ENCODE measurements at places on chromosomes 3 and 15.
A peak's percentile ranks its signal among the peaks of the same experiment; 100 is the strongest.

GRCh38 chr15:74865316-74865715, 7.8 kb downstream of the SCAMP2 start:
- DNase-seq: no peak

GRCh38 chr15:23736033-23736673, 49.0 kb upstream of the NDN start:
- no peak for DNase-seq

DNA sequence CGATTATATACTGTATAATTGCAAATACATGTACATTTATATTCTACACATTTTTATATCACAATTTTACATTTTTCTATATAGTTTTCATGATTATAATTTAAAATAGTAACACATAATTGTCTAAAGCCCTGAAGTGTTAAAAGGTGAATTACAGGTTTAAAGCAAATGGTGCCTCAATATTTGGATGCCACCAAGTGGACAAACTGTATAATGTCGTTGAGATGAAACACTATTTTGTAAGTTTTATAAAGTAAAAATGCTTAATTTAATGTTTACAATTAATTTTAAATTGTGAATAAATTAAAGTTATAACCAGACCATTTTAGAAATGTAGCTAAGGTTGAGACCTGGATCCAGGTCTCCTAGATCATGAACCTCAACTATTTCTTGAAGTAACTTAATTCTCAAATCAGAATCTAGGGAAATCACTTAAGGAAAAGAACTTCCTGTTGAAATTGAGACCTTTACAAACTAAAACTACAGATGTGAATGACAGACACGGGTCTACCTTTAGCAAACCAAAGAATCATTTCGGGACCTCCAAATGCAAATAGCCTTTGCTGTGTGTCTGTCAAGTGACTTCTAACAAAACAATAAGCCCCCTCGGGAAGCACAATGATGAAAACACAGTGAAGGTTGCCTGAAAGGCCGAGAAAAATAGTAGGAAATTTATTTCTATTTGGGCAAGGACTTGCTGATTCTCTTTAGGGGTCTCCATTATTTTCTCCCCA, 37.8 kb downstream of the EHHADH start:
- DNase-seq: no peak

DNA sequence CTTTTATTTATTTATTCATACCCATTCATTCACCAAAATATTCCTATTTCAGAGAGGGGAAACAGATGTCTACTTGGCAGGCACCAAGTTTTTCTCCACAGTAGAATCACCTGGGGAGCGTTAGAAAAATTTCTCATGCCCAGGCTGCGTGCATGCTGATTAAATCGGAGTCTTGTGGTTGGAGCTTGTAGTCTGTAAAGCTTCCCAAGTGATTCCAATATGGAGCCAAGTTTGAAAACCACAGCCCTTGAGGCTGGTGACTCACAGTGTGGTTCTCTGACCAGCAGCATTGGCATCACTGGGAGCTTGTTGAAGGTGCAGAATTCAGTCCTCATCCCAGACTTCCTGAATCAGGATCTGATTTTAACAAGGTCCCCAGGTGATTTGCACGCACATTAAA, 49.7 kb downstream of the PDHB start:
- no peak for DNase-seq

DNA sequence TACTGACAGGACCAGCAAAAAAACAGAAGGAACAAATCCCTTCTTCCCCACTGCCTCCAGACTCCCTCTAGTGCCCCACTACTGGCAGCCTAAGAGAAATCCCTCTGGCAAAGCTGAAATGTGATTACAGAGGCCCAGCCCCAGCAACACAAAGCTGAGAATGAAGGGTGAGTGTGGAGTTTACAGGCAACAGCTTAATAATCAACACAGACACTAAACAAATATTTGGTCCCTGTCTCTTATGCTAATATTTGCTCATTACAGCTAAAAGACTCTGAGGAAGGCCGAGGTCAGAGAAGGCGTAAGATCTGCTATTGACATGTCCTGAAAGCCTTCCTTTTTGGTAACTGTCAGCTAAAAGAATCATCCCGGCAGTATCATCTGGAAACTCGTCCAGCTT, 308.5 kb upstream of the RASGRP1 start:
- no peak for DNase-seq

DNA sequence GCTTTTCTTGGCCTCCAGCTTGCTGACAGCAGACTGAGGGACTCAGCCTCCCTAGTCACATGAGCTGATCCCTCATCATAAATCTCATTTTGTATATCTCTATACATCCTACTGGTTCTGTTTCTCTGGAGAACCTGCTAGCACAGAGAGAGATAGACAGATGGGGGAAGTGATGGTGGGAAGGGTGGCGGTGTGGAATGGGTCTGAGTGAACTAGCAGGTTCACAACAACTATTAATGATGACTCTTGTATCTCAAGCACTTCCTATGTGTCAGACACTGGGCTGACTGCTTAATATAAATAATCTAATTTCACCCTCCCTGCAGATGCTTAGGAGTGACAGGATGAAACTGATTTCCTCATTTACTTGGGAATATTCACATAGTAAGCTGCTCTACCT, 106.9 kb upstream of the TLE3 start:
- no peak for DNase-seq

- DNase-seq: no peak
Observed at GRCh38 chr15:56598991-56599390, 134.1 kb upstream of the MNS1 start.

- DNase-seq: no peak
Observed at GRCh38 chr3:179449636-179450035, 1.6 kb downstream of the GNB4 start.

DNA sequence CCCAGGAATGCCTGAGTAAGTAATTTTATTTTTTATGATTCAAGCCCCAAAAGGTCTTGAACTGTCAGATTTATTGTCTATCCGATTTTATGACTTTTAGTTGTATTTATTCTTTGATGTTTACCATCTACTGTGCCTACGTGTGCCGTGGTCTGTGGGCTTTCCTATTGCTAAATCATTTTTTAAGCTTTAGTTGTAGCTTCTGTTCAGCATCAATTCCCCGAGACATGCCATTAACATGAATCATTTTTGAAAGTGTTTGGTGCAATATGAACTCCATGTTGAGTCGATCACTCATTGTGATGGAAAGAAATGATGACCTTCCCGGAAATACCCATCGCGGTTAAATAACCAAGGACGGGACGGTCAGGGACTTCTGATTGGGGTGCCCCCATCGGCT, 268.7 kb upstream of the THRB start:
- no peak for DNase-seq

GRCh38 chr3:88690287-88690686, 417.1 kb upstream of the EPHA3 start:
- no peak for DNase-seq

- no peak for DNase-seq
Observed at GRCh38 chr3:18223974-18224373, 201.2 kb downstream of the SATB1 start.

GRCh38 chr3:153972862-153973261, 148.3 kb upstream of the ARHGEF26 start:
- DNase-seq: no peak

- DNase-seq: peak; percentile 22
Observed at GRCh38 chr3:191774485-191774884, 313.5 kb downstream of the PYDC2 start.

DNA sequence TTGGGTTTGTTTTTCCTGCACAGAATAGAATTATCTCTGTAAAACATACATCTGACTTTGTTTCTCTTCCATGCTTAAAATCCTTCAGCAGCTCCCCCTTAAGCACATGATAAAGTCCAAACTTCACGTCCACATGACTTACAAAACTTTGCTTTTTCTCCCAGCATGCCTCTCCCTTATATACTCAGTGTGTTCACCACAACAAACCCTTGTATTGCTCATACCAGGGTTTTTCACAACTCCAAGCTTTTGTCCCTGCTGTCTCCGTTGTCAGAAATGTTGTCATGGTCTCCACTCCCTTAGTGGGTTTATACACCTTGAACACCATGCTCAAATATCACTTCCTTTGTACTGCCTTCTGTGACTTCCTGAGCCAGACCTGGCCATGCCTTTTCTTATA, 91.1 kb upstream of the MITF start:
- DNase-seq: no peak

DNA sequence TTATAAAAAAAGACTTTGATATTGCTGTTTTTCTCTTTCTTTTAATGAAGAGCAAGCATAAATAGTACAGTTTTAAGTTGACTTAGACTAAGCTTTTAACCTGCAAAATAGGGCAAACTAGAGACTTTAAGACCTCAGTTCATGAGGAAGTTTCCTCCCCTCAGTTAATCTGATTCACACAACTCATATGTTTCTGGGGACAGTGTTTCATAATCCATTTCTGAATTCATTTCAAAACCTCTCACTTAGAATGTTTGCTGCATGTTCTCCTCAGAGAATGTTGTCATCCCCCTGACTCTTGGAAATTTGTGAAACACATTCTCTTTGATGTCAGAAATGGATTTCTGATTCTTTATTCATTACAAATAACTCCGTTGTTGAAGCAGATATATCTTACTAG, 79.3 kb upstream of the SKOR1 start:
- DNase-seq: no peak

- no peak for DNase-seq
Observed at GRCh38 chr3:128036119-128036518, 16.1 kb upstream of the SEC61A1 start.

DNA sequence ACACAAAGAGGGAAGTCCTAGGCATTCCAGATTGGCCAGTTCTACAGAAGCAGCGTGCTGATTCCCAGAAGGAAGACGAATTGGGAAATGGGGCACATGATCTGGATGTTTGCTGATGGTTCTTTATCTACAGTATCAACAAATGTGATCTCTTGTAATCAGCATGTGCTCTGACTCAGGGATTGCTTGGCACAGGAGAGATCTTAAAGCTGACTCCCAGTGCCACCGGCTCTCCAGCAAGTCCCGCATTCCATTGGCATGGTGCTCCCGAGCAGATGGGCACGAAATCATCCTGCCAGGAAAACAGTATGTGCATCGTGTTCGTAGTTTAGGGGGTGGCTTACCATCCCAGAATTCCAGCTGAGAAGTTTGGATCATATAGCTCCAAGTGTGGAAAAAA, 259.9 kb upstream of the NR2F2 start:
- DNase-seq: no peak

DNA sequence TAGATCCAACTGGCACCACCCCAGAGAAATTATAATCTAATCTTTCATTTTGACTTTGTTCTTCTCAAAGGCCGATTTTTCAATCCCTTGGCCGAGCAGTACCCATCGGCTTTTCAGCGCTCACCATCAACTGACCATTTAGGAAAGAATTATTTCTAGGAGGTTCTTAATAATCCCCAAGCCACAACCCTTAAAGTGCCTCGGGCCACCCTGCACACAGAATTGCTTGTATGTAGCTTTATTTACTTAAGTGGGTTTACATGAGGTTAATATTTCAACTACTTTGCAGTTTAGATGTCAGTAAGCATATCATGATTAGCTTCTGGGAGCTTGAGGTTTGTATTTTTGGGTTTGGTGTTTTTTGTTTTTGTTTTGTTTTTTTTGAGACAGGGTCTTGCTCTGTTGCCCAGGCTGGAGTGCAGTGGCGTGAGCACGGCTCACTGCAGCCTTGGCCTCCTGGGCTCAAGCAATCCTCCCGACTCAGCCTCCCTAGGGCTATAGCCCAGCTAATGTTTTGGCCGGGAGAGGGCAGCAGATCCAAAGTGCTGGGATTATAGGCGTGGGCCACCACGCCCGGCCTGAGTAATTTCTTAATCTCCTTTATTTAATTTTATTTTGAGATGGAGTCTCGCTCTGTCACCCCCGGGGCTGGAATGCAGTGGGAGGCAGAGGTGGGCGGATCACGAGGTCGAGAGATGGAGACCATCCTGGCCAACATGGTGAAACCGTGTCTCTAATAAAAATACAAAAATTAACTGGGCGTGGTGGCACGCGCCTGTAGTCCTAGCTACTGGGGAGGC, 801 bp upstream of the CDAN1 start:
- no peak for DNase-seq

GRCh38 chr3:46710229-46710628, 7.4 kb downstream of the PRSS50 start:
- no peak for DNase-seq

GRCh38 chr15:49134683-49135341, 20.6 kb downstream of the COPS2 start:
- DNase-seq: no peak

- no peak for DNase-seq
Observed at GRCh38 chr3:84906065-84906464, 52.7 kb upstream of the CADM2 start.

DNA sequence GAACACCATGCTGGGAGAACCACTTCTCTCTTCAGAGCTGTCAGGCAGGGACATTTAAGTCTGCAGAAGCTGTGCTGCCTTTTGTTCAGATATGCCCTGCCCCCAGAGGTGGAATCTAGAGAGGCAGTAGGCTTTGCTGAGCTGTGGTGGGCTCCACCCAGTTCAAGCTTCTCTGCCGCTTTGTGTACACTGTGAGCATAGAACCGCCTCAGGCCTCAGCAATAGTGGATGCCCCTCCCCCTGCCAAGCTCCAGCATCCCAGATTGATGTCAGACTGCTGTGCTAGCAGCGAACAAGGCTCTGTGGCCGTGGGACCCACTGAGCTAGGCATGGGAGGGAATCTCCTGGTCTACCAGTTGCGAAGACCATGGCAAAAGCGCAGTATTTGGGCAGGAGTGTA, 121.6 kb downstream of the NFKBIZ start:
- no peak for DNase-seq

GRCh38 chr3:64188810-64189560, 36.3 kb downstream of the PRICKLE2 start:
- no peak for DNase-seq

- no peak for DNase-seq
Observed at GRCh38 chr15:90200534-90201129, 498 bp upstream of the SEMA4B start.

GRCh38 chr15:43187544-43188155, 2.4 kb downstream of the CCNDBP1 start:
- no peak for DNase-seq

GRCh38 chr3:51673802-51674654, 3.0 kb downstream of the TEX264 start:
- no peak for DNase-seq

DNA sequence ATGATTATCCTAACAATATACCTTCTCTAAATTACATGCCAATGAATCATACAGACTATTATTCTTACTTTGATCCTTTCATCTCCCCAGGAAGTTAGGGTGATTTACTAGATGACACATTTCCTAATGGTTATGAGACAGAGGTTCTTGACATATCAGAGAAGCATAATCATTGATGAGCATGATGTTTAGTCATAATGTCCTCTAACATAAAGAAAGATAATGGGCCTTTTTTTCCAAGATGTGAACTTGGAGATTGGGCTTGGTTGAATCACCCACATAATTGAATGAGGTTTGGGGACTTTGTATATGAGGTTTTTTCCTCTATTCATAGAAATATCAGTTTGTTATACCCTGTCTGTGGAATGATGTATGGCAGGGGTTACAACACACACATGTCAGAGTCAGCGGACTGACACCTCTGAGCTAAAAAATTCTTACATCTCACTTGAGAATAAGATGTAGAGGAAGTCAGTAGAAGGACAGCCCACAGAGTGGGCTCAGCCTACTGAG, 69.7 kb upstream of the DCBLD2 start:
- no peak for DNase-seq

DNA sequence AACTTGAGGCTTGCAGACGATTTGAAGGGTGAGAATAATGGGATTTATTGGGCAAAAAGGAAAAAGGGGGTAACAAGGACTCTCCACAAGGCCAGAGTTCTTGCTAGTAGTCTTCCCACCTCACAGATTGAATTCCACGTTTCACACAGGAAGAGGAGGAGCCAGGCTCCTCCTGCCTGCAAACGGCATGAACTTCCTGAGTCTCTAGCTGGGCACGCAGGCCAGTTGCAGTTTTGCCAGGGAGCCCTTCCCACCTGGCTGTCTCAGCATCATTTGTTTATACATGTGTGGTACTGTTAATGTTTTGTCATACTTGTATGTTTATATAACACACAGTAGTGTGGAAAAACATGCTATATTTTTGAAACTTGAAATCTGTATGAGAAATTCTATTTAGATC, 155.0 kb downstream of the NLGN1 start:
- no peak for DNase-seq
